Fibroblast of the aortic adventitia (primary cell): ENCODE measurements at places on chromosomes 1 and 21.

DNA sequence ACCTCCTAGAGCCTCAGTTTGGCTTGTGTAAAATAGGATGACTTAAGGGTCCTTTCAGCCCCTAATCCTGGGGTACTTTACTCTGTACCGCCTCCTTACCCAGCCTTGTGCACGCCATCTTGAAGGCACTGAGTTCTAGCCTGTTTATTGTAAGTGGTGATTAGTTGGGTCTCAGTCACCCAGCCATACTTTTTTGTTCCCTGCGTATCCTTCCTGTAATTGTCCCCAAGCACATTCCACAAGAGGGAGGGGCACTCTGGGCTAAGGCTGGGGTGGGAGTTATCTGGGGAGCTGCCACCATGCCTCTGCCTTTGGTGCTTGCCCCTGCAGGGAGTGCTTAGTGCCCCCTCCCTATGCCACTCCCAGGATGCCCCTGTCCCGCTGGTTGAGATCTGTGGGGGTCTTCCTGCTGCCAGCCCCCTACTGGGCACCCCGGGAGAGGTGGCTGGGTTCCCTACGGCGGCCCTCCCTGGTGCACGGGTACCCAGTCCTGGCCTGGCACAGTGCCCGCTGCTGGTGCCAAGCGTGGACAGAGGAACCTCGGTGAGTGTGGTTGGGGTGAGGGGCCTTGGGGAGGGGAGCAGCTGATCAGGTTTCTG, 856 bp downstream of the FDPS start:
- DNase-seq = no peak

DNA sequence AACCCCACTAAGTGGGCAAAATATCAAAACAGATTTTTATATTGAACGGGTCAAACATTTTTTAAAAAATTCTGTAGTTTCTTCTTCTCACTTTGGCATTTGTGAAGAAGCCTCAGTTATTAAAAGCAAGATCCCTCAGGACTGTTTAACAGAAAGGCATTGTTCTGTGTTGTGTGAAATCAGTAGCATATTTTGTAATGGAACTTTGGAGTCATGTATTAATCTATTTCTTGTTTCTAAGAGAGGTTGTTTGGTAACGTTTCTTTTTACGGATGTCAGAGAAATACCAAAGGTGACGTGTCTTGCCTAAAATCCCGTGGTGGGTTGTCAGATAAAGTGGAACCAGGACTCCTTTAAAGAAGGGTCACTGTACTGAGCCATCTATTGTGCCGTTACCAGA, 23.7 kb downstream of the GPR137B start:
- no peak for DNase-seq

- no peak for DNase-seq
Observed at GRCh38 chr21:39121600-39122355, 61.5 kb downstream of the PSMG1 start.

- DNase-seq = no peak
Observed at GRCh38 chr1:59410457-59410856, 113.6 kb downstream of the FGGY start.

DNA sequence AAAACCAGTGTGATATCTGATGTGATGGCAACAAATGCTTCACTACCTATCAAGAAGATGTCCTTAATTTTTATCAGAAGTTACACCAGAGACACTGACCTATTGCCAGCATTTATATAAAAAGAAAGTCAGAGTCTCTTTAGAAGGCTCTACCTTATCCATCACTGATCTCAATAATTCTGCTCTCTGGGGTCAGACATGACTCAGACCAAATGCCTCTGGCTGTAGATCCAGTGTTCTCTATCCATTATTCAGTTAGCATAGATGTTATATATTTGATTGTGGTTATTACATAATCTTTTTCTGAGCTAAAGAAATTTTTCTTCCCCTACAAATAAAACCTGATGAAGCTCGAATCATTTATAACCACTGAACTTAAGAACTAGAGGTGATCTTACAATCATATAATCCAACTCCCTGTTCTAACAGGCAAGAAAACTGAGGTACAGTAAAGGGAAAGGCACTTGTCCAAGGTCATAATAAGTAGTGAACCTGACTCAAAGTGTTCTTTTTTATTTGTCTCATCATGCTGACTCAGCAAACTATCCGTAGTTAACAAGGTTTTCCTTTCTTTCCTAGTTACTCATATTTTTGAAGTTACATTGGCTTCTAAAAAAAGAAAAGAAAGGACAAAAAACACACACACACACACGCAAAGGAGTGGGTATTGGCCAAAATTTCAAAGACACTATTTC, 43.6 kb upstream of the ESRRG start:
- DNase-seq = no peak

DNA sequence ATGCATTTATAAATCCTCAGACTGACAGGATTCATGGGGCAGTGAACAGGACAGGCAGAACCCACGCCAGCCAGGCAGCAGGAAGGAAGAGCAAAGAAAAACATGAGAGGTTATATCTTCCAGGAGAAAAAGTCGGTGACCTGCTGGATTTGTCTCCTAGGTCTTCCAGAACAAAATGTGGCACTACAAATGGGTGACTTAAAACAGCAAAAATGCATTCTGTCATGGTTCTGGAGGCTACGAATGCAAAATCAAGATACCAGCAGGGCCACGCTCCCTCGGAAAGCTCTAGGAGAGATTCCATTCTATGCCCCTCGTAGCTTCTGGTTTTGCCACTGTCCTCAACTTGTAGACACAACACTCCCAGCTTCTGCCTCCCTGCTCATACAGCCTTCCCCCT, 63.4 kb downstream of the PSMG1 start:
- no peak for DNase-seq

- DNase-seq = no peak
Observed at GRCh38 chr21:44279354-44280260, 6.1 kb upstream of the AIRE start.

DNA sequence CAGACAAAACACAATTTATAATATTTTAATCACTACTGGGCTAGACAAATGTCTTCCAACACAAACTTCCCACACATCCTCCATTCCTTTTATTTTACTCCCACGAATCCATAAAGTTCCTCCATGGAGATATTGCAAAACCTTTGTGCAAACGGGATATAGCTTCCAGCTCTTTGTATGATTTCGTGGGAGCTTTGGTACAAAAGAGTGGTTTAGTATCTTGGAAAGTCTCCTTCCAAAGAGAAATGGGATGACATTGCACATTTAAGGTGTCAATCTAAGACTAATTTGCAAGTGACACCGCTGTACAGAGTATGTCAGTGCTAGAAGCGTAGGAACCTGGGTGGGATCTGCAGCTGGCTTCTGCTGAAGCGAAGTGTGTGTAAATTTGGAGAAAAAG, 455.2 kb upstream of the RUNX1 start:
- DNase-seq = no peak

GRCh38 chr1:156489166-156489934, 11.2 kb downstream of the MEF2D start:
- no peak for DNase-seq

- no peak for DNase-seq
Observed at GRCh38 chr1:8841395-8841794, 24.0 kb upstream of the RERE start.

DNA sequence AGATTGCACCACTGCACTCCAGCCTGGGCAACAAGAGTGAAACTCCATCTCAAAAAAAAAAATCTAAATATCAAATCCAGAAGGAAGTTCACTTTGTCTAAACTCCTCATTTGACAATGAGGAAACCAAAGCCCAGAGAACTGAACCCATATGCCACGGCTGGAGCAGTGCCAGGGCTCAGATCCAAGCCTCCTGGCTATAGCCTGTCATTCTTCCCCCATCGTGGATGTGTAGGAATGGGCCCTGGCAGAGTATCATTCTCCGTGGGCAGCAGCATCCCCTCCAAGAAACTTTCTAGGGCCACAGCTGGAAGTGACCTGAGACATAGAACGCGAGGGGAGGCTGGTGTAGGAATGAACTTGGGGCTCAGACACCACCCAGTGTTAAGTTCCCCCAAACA, 47.2 kb downstream of the CAPN9 start:
- peak; percentile 28 for DNase-seq

- no peak for DNase-seq
Observed at GRCh38 chr1:226134170-226135058, 52.1 kb downstream of the ACBD3 start.

GRCh38 chr21:43889069-43889468, 24.0 kb downstream of the AGPAT3 start:
- no peak for DNase-seq

- DNase-seq = no peak
Observed at GRCh38 chr1:1063261-1063944, 10.7 kb downstream of the RNF223 start.

DNA sequence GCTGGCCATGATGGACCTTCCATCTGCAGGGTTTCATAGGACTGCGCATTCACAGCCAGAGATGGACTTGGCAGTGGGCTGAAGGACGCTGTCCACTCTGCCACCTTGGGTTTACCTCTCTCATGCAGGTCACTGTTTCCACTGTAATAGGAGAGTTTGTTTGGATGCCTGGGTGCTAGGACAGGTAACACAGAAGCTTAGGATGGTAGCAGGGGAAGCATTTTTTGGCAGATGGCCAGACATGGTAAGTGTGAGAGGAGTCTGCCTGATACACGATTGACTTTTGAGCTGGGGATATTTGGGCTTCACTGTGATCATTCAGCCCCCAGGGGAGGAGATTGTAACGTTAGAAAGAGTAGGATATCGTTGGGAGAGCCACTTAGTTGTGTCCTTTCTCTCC, 11.8 kb downstream of the PSEN2 start:
- peak; percentile 14 for DNase-seq

DNA sequence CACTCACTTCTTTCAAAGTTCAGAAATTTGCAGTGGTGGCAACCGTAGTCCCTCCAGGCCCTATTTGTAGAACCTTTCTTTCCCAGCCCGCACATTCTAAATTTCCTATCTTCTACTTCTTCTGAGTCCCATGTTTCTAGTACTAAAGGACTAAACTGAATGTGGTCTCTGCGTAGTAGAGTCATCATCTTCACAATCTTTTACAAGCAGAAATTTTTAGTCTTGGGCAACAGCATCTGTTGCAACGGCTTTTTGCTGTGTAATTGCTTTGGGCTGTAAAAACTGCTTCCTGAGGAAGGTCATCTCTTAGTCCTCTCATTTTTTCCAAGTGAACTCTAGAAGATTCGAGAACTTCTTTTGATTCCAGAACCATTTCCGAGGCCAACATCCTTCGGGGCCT, 23.9 kb downstream of the VAV3 start:
- peak; percentile 18 for DNase-seq

- DNase-seq = no peak
Observed at GRCh38 chr1:26724926-26725325, 29.1 kb downstream of the ARID1A start.

DNA sequence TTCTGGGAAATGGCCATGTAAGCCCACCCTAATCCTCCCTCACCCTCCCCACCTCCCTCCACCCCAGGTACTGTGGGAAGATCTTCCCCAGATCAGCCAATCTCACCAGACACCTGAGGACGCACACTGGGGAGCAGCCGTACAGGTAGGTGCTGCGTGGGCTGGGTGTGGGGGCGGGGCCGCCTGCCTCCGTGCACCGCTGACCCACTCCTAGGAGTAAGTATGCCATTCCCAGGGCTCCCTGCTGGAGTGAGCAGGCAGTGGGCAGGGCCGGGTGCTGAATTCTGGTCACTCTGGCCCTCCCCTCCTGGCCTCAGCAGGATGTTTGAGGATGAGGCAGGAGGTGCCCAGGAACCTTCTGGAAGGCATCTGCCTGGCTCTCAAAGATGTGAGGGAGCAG, 35.9 kb upstream of the ARHGEF16 start:
- DNase-seq = no peak

- DNase-seq = no peak
Observed at GRCh38 chr1:212678456-212679410, 20.9 kb downstream of the BATF3 start.

GRCh38 chr1:168321945-168322344, 41.3 kb downstream of the TBX19 start:
- peak; percentile 73 for DNase-seq

DNA sequence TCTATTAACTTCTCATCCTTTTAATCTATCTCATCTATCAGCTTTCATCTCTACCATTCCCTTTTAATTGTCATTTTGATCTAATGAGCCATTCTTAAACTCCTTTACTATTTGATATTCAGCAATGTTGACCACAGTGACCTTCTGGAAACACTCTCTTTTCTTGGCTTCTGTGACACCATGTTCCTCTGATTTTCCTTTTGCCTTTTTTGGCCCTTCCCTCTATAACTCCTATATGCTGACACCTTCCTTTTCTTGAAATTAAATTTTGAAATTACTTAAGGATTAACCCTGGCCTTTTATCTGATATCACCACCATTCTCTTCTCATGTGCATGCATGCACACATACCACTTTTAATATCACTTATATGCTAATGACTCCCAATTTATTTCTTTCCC, 41.2 kb upstream of the SAMSN1 start:
- DNase-seq = no peak

- no peak for DNase-seq
Observed at GRCh38 chr1:175578425-175578824, 165.0 kb downstream of the TNR start.

DNA sequence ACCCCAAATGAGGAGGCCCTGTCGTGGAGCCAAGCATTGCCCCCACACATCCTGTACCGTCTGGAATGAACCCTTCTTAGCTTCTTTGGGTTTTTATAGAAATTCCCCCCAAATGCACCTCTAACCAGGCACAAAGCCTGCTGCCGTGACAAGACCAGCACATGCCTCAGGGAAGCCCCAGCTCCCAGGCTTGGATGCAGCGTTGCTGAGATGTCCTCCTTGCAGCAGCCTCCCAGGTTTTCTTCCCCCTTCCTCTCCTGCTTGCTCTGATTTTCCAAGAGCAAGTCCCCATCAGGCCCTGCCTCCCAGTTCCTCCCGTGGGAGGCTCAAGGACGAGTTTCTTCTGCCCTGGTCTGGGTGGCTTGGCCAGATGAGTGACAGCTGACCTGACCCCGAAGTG, 119.0 kb upstream of the VAMP3 start:
- DNase-seq = no peak

DNA sequence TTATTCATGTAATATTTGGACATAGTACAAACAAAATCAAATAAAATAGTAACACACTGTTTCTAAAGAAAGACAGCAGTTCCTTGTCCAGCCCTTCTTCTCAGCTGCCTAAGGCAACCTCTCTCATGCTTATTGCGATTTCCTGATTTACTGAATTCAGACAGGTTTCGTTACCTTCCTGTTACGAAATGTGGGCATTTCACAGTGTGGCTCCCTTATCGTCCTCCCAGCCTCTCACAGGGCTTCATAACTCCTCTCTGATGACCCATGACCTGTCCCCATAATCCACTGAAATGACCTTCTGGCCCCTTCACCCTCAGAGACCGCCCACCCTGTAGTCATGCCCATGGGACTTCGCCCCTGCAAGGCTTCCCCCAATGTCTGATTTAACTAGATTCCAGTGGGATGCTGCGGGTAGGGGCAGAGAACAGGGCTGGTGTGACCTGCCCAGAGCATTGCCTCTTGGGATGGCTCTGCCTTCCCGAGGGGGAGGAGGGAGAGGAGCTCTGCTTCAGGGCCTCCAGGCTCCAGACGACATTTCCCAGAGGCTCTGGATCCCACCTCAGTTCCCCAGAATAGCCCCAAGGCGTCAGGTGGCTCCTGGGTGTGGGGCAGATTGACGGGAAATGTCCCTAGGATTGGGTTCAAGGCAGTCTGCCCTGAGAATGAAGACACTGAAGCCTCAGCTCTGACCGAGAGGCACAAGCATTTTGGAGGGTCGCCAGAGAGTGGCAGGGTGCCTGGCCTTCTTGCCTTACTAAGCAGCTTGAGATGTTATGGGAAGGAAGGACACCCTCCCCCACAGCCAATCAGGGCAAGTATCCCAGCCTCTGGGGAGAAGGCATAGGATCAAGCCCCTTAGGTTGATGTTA, 20.6 kb downstream of the PADI2 start:
- DNase-seq = peak; percentile 8
